Activated CD4-positive, alpha-beta T cell treated with anti-CD3 and anti-CD28 coated beads for 36 hours (primary cell): ENCODE measurements at places on chromosomes 2 and 18. TPM values are rescaled to one million over a fixed set of nuclear protein-coding genes. Genes with fewer than 3 reads are reported as not detected.
A peak's percentile ranks its signal among the peaks of the same experiment; 100 is the strongest.

Gene PRKAG3
- not detected for total RNA-seq

GRCh38 chr2:175015340-175015739, 10.2 kb upstream of the CHN1 start:
- H3K27ac ChIP-seq, result no peak overlapping the region
- no peak overlapping the region for H3K4me3 ChIP-seq
- no peaks in the 10 kb centered on the region for H3K4me1 ChIP-seq

GRCh38 chr18:61890344-61890743, 2.5 kb downstream of the RNF152 start:
- no peak for DNase-seq
- H3K36me3 ChIP-seq, result no peaks in the 10 kb centered on the region
- peaks cover 29% of the 10 kb centered on the region for H3K27me3 ChIP-seq
- no peak overlapping the region for H3K4me3 ChIP-seq

DNA sequence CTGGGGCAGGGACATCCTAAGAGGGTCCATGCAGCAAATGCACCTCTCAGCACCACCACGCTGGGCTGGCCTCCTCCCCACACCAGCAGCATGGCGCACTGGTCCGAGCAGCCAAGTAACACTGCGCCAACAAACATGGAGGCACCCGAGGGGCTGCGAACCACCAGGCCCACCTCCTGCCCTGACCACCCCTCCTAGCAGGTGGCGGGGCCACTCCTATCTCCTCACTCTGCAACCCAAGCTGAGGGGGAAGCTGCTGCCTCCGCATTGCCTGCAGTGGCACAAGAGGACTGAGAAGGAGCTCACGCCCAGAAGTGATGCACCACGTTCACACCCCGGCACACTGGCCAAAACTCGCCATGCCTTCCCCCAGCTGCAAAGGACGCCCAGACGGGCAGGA, 94.4 kb downstream of the EIPR1 start:
- H3K36me3 ChIP-seq, result peaks cover 18% of the 10 kb centered on the region
- no peak overlapping the region for H3K4me3 ChIP-seq
- peaks cover 5% of the 10 kb centered on the region for H3K4me1 ChIP-seq
- DNase-seq, result no peak
- H3K27ac ChIP-seq, result no peak overlapping the region

DNA sequence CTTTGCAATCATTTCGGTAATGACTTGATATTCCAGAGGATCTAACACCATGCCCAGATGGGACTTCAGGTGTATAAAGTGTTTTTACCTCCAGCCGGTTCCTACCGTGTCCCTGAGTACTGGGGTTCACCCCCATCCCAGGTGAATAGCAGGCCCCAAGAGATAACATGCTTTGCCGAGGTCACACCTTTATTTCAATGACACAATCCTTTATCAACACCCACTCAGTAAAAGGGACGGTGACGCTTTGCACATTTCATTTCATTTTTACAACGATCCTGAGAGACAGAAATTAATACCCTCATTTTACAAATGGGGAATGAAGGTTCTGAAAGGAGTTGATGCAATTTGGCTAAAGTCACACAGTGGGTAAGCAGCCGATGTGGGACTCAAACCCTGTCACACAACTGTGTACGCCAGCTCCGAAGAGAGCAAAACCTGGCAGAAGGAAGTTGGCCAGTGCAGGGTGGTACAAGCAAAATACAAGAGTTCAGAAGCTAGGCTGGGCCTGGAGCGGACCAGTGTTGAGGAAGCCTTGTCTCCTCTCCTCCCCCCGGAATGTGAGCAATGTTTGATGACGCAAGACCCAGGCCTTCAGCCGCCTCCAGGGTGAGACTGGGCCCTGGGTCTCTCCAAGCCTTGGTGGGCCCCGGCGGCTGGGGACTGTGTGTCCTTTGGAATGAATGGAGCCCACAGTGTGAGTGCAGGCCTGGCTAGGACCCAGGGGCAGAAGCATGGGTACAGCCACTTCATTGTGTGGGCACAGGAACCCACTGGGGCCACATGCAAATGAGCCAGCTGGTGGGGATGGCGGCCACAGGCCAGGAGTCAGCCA, 139.6 kb upstream of the MYCN start:
- DNase-seq, result no peak
- H3K4me1 ChIP-seq, result no peaks in the 10 kb centered on the region
- H3K4me3 ChIP-seq, result no peak overlapping the region

GRCh38 chr2:112626604-112627059, 19.1 kb upstream of the SLC20A1 start:
- H3K27me3 ChIP-seq, result peaks cover 2% of the 10 kb centered on the region
- H3K36me3 ChIP-seq, result no peaks in the 10 kb centered on the region
- peak overlapping the region; percentile 50 for H3K4me3 ChIP-seq
- peaks cover 65% of the 10 kb centered on the region for H3K4me1 ChIP-seq
